ENCODE measurements at places on chromosomes 12 and 14. TPM values are rescaled to one million over a fixed set of nuclear protein-coding genes. Genes with fewer than 3 reads are reported as not detected.

ERG28 gene
- total RNA-seq, result 1.7 TPM

DHRS7 gene
- 75.8 TPM for total RNA-seq

AMN gene
- not detected for total RNA-seq

GRCh38 chr12:58313091-58313855 is 371.9 kb downstream of the ATP23 start:
- DNase-seq, result peak; percentile 43

GRCh38 chr12:88255847-88256246 is 113.7 kb downstream of the TMTC3 start:
- DNase-seq, result no peak

DNA sequence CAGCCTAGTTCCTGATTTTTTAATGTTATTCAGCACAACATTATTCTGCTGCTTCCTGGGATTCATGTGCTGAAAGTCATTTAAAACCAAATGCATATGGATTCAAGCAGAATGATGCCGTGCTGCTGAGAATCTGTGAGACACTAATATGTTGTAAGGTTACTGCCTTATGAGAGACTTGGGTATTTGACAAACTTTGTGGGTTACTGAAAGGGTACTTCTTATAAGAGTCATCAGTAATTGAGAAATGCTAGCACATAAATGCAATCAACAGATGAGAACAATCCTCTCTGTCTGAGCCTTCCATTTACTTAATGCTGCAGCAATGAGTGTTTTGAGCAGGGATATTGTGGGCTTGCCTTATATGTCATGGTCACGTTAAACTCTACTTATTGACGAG is 175.7 kb downstream of the NPAS3 start:
- no peak for DNase-seq

DNA sequence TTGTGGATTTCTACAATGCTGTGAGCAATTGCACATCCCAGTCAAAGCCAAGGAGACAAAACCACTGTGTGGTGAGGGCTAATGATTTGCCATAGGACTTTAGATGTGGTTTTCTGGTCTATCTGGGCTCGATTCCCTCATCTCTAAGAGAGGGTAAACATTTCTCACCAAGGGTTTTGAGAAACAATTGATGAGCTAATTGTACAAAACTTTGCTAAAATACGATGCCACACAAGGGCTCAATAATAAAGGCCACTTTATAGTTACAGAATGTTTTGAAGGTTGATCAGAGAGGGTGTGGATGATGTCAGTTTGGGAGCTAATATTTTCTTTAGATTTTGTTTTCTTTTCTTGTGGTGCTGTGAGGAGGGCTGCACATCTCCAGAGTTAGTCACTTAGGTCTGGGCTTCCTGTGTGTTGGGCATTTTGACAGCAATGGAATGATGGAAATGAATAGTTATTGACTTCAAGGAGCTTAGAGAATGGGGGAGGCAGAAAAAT is 60.8 kb upstream of the SLC38A4 start:
- DNase-seq, result no peak

DNA sequence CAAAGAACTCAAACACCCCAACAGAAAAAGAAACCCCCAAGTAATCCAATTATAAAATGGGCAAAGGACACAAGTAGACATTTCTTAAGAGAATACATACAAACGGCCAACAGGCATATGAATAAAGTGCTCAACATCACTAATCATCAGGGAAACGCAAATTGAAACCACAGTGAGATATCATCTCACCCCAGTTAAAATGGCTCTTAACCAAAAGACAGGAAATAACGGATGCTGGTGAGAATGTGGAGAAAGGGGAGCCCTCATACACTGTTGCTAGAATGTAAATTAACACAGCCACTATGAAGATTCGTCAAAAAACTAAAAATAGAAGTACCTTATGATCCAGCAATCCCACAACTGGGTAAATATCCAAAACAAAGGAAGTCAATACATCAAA is 52.4 kb downstream of the CLMN start:
- no peak for DNase-seq

DNA sequence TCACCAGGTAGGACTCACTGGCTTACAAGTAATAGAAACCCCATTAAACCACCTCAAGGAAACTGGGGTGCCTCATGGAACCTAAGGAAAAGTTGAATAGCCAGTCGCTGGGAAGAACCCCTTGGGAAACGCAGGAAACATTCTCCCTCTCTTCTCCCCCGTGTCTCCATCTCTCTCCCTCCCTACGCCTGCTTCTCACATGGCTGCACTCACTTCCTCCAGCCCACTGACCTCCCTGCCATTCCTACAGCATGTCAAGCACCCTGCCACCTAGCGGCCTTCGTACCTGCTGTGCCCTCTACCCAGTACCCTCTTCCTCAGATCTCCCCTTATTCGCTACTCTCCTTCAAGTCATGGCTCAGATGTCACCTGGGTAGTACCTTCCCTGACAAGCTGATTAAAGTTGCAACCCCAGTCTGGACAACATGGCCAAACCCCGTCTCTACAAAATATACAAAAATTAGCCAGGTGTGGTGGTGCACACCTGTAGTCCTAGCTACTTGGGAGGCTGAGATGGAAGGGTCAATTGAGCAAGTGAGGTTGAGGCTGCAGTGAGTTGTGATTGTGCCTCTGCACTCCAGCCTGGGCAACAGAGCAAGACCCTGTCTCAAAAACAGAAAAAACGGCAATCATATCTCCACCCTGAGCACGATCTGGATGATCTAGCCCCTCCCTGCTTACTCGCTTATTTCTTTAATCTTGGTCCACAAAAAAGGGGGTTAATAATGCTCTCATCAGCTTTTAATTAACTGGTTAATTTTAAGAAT is 6.4 kb upstream of the DTX1 start:
- DNase-seq, result no peak

GRCh38 chr12:63821781-63822251 is 22.7 kb upstream of the SRGAP1 start:
- peak; percentile 26 for DNase-seq

DNA sequence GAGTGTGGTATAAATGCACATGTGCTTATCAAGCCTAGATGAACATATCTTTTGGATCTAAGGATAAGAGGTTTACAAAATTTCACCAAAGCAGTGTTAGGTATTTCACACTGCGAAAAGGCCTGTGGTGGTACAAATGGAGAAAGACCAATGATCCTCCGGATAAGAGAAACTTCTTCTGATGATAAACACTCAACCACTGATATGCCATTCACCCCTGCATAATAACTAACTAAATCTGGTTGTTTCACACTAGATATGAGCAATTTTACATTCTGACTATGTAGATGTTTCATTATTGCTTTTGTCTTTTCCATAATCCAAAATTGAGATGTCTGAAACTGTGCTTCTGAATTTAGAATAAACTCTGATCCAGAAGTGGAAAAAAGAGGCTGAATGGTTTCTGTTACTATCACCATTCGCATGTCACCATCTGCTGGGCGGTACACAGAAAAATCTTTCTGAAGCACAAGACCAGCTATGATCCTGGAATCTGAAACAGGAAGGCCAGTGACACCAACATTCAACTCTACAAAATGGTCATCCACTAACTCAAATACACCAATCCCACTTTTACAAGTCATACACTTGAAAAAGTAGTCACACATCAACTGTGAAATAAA is 1.3 kb downstream of the BBS10 start:
- DNase-seq, result peak; percentile 69

- DNase-seq, result no peak
These were observed 143.6 kb downstream of the DUSP6 start for GRCh38 chr12:89208661-89209096.

DNA sequence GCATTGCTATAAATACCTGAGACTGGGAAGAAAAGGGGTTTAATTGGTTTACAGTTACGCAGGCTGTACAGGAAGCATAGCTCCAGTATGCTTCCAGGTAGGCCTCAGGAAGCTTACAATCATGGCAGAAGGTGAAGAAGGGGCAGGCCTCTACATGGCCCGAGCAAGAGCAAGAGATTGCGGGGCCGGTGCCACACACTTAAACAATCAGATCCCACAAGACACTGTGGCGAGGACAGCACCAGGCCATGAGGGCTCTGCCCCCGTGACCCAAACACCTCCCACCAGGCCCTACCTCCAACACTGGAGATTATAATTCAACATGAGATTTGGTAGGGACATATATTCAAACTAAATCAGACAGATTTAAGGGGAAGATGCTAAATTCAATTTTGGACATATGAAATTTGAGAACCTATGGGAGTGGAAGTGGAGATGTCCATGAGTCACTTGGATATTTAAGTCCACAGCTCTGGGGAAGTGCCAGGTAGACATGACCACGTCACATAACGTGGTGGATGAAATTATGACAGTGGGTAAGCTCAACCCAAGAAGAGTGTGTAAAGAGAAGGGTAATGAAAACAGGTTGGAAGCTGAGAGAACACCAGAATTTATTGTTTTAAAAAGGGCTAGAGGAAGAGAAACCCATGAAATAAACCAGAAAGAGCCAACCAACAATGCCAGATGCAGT is 1.5 kb upstream of the LTA4H start:
- DNase-seq, result no peak

GRCh38 chr12:44812062-44812461 is 64.1 kb downstream of the NELL2 start:
- no peak for DNase-seq

GRCh38 chr14:96727491-96727890 is 69.7 kb upstream of the VRK1 start:
- no peak for DNase-seq

GRCh38 chr14:69848903-69849391 is 30.3 kb upstream of the SMOC1 start:
- DNase-seq, result no peak

DNA sequence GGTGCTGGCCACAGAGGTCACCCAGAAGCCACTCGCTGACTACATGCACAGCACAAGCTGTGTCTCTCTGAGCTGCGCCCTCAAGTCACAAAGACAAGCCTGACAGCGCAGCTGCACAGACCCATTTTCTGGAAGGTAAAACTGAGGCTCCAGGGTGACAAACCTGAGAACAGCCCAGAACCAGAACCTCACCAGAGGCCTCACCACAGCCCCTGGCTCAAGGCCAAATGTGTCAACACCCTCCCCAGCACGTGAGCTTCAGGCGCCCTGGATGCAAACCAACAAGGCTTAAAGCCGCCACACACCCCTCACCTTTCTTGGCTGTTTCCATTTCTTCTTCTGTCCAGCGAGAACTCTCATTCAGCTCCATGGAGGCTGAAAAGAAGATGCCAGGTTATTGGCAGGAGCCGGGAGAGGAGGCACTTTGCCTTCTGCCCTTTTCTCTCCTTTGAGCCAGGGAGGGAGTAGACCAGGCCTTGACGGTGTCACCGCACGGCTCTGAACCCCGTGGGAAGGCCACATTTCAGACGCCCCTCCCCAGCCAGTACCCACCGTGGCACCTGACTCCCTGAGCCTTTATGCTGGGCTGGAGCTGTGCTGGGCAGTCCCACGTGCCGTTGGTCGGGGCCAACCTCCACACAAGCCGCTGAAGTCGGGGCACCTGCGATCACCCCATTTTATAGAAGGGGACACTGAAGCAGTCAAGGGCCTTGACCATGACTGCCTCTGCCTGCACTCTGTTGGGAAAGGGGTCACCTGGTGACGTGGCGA is 103.1 kb downstream of the RFLNA start:
- DNase-seq, result no peak

DNA sequence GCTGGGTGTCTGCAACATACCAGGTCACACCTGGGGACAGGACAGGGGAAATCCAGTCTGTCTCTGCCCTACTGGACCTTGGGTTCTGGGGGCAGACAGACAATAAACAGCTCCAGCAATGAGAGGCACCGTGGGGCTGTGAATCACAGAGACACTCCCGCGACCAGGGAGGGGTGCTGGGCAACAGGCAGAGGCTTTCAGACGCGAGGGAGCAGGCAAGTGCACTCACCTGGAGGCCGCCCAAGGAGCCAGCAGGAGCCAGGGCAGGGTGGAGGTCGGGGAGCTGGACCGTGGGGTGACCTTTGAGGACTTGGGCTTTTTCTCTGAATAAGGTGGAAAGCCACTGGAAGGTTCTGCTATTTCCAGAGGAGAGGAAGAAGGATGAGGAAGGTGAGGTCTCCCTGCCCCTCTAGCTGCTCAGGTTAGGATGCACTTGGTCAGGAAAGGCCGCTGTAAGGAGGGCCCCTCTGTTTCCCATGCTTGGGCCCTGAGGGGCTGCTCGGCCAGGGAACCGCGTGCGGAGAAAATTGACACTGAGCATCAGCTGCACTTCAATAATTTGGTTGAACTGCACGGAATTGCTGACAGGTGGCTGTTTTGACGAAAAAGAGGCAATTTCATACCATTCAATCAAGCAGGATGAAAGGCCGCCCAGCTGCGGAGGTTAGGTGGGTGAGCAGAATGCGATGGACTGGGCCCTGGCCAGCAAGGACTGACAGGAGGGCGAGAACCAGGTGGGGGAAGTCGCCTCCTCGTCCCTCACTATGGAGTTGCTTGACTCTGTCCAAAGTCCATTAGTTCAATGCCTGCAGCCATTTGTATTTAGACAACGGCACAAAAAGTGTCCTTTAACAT is 42.2 kb downstream of the JAG2 start:
- no peak for DNase-seq

DNA sequence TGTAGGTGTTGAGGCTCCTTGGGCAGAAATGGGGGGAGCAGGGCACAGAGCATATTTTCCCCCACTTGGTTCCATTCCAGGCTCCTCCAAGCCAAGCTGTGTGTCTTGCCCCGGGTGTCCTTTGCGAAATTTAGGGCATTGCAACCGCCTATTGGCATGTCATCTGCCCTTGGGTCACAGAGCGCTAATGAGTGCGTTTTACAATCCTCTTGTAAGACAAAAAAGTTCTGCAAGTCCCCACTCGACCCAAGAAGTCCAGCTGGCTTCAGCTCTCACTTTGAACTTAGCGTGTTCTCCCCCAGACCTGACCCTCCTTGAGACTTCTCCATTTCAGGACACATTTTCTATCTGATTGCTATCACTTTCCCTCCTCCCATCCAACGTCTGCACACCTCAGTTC is 6.1 kb upstream of the LRTM2 start:
- DNase-seq, result no peak

GRCh38 chr12:23140710-23141109 is 515.7 kb downstream of the ETNK1 start:
- DNase-seq, result no peak

DNA sequence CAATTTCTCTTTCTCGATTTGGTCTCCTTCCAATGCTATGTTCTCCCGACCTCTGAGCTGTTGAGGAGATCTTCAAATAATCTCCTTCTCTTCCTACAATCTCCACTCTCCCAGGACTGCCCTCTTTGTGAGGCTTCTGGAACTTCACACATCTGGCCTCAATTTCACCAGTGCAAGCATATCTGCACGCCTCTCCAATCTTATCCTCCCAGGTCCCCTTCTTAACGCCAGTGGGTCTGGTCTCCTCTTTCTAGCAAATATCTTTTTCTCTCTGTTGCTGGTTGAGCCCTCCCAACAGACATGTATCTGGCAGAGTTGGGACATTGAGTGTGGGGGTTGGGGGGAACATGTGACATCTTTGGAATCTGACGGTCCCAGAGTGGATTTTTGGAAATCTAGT is 17.9 kb downstream of the RTL1 start:
- DNase-seq, result peak; percentile 83

GRCh38 chr12:124422142-124422569 is 127.3 kb downstream of the RFLNA start:
- peak; percentile 49 for DNase-seq
